ENCODE measurements at places on chromosomes 16 and 17.

GRCh38 chr17:81419886-81420768 lies 24.9 kb downstream of the BAHCC1 start:
- no peak for DNase-seq

DNA sequence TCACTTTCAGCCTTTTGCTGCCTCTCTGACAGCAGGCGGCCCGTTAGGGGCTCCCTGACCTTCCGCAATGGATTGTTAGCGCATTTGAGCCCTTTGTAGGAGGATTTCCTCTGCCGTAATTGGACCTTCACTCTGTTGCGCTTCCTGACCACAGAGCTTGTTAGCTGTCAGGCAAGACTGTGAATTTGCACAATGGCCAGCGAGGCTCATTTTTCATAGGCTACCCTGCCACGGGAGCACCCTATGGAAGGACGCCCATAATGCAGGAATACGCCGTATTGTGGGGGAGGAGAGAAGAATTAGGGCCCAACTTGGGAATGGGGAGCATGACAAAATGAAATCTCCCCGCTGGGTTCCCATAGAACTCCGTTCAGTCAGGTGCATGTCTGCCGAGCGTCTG lies 205.2 kb upstream of the NLRP1 start:
- DNase-seq, result no peak

GRCh38 chr16:59039066-59039720 lies 305.1 kb upstream of the GOT2 start:
- no peak for DNase-seq

DNA sequence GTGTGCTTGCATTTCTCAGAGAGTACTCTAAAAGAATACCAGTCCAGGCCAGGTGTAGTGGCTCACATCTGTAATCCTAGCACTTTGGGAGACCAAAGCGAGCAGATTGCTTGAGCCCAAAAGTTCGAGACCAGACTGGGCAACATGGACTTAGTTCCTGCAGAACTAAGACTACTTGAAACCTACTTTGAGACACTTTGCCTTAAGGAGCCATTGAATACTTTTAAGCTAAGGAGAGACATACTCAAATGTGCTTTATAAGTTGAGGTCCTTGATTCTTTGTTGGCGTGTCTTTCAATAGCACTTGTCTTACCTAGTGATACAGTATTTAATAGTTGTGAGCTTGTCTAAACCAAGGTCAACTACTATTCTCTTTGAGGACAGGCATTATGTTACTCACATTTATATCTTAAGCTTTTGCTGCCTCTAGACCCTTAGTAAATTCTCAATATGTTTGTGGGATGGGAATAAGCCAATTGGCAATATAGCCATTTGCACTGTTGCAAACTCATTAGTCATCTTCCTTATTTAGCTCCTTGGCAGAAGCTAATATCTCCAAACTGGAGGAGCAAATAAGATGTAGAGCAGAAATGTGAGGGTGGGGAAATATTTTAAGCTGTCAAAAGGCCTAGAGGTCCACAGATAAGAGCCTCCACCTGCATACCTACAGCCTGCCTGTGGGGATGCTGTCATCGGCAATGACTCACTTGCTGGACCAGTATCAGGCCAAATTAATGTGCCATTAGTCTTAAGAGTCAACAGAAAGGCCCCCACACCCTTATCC lies 16.3 kb downstream of the SCPEP1 start:
- no peak for DNase-seq

- DNase-seq, result no peak
These were observed 10.0 kb upstream of the TNFRSF13B start for GRCh38 chr17:16981928-16982327.

- DNase-seq, result peak; percentile 54
These were observed 230.9 kb downstream of the MRTFB start for GRCh38 chr16:14302031-14302398.

DNA sequence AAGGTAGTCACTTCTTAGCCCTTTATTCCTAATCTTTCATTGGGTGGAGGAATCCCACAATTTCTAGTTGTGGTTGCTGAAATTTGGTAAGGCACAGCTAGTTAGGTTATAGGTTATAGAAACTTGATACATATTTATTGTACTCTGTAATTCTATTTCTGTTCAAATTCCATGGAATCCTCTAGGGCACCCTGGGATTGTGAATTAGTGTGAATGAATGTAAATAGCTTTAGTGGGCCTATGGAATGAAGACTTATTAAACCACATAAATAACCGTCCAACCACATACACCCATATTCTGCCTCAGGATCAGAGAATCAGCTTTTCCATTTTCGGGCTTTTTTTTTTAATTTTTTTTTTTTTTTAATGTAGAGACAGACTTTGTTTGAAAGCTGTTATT lies 9.2 kb downstream of the TANC2 start:
- DNase-seq, result no peak

- no peak for DNase-seq
These were observed 31.3 kb downstream of the WNT9B start for GRCh38 chr17:46882666-46883065.

DNA sequence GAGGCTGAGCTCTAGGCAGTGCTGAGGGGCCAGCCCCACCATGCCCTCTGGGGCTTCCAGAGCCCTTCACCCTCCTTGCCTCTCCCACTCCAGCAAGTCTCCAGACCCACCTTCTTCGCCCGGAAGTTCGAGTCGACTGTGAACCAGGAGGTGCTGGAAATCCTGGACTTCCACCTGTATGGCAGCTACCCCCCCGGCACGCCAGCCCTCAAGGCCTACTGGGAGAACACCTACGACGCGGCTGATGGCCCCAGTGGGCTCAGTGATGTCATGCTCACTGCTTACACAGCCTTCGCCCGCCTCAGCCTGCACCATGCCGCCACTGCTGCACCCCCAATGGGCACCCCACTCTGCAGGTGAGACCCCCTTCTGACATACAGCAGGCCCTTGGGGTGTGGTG lies 10.5 kb downstream of the XYLT2 start:
- peak; percentile 40 for DNase-seq

Measured in ureter (tissue), 1 donor.